ENCODE measurements at places on chromosomes 12 and 14.

DNA sequence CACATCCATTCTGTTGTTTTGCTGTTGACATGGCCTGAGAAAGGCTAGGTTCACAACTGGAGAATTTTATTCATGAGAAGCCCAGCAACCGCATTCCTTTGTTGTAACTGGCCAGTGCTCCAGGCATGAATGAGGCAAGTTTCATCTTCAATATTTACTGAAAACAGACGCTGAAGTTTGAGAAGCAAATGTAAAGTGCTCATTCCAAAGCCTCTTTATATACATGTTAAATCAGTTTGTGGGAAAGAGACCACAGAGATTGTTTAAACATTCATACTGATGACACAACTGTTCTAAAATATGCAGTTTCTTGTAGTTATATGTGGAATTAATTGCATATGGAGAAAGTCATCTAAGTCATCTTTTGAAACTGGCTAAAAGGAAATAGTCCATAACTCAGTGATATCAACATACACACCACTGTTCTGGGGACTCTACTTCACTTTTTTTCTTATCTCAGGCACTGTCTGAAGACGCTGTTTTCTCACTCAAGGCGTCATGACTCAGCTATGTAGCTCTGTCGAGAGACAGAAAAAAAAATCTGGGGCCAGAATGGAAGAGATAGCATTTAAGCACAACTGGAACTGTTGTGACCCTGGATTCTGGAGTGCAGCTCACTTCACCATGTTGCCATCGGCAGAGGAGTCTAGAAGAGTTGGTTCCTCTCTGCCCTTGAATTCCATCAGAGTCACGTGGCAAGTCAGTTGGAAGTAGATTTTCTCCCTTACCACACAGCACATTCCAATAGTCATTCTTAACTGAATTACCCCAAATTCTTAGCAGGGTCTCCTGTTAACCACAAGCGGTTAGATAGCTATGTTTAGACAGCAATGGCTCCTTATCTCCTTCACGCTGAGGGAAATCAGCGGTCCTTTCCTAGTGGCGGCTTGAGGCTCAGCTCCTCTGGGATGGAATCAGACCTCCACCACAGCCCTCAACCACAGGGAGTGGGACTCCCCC, 258.4 kb upstream of the HMGA2 start:
- no peak for DNase-seq

DNA sequence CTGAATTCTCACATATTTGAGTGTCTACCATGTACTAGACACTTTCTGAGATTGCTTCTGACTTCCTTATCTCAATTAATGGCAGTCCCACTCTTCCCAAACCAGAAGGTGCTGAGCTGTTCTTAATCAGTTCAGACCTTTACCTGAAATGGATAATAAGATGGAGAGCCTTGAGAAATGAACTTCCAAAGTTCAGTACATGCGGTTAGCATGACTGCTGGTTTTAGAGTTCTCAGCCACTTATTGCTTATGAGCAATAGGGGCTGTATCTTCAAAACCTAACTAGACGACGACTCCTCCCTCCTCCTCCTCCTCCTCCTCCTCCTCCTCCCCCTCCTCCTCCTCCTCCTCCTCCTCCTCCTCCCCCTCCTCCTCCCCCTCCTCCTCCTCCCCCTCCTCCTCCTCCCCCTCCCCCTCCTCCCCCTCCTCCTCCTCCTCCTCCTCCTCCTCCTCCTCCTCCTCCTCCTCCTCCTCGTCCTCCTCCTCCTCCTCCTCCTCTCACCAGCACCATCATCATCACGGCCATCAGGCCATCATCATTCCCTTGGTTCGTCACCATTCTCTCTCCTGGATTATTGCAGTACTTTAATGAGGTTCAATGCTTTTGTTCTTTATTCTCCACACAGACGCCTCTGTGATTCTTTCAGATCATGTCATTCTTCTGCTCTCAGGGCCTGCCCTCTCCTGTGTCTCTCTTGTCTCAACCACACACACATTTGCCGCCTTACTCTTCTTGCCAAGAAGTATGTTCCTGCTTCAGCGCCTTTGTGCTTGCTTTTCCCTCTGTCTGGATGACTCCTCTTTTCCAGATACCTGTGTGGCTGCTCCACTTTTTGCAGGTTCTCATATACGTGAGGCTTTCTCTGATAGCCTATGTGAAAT, 2.7 kb downstream of the PCNX1 start:
- no peak for DNase-seq

DNA sequence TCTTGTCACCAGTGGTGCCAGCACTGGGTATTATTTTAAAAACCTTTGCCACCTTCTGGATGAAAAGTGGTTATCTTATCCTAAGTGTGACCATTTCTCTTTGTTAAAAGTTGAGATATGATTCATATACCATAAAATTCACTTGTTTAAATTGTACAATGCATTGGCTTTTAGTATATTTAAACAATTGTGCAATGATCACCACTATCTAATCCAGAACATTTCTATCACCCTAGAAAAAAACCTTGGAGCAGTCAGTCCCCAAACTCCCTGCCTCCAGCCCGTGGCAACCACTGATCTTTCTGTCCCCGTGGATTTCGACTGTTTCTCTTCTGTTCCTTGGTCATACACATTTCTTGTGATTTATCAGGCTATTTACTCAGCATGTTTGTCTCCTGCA, 28.3 kb downstream of the SH2B3 start:
- DNase-seq, result no peak

DNA sequence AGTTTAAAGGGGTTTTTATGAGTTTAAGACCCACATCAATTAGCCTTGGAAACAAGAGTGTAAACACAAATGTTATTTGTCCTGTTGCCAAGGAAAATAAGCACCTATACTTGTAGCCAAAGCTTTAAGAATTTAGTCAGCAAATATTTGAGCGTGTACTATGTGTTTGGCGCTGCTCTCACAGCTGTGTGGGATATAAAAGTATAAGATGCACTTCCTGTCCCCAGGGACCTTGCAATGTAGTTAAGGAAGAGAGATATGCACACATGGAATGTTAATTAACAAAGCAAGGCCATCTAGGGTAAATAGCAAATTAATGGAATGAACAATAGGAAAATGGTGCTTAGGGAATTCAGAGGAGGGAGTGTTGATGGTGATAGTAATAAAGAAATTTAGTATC, 134.9 kb upstream of the SRRM4 start:
- no peak for DNase-seq

- DNase-seq, result no peak
Measured at GRCh38 chr14:63910583-63911363, 58.0 kb downstream of the SYNE2 start.

DNA sequence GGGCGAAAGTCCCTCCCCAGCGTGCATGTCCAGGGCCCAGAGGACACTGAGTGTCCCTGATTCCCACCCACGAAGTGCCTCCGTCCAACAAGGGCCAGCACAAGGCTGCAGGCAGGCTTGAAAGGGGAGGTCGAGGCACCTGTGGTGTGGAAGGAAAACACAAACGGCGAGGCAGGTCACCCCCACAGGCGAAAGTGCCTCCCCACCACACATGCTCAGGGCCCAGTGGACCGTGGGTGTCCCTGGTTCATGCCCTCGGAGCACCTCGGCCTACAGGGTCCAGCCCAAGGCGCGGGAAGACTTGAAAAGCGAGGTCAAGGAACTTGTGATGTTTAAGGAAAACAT, 370.4 kb downstream of the ALG10 start:
- no peak for DNase-seq

DNA sequence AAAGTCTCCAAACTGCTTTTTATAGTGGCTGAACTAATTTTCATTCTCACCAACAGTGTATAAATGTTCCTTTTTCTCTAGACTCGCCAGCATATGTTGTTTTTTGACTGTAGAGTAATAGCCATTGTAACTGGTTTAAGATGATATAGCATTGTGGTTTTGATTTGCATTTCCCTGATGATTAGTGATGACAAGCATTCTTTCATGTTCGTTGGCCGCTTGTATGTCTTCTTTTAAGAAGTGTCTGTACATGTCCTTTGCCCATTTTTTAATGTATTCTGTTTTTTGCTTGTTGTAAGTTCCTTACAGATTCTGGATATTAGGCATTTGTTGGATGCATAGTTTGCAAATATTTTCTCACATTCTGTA, 404.9 kb downstream of the FLRT2 start:
- DNase-seq, result no peak

DNA sequence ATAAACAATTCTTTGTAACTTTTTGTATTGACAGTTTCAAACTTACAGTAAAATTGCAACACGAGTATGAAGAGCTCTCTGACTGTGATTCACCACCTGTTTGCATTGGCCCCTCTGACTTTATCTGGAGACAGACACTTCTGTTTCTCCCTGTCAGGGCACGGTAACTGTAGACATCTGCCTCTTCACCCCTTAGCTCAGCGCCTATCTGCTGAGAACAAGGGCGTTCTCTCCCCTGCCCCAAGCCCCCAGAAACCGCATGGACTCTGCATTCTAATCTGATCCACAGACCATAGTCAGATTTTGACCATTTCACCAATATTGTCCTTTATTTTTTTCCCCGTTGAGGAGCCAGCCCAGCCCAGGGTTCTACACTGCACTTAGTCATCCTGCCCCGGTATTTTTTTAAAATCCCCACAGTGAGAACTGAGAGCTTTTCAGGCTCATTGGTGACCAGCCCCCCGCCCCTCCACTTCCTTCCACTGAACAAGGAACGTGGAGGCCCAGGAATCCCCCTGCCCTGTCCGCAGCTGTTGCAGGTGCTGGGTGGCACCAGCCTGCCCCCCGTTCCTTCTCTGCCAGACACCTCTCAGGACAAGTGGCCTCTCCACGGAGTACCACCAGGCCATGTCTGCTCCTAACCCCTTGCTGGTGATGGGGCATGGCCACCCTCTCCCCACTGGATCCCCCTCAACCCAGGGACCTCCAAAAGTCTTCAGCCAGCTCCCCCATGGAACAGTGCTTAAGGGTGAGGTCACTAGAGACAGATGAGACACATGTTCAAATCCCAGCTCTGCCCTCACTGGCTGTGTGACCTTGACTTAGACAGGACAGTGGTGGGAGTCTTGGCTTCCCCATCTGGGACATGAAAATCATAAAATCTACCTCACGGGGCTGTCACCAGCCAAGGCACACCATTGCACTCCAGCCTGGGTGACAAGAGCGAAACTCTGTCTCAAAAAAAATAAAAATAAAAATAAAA, 11.2 kb downstream of the RHOF start:
- peak; percentile 72 for DNase-seq

DNA sequence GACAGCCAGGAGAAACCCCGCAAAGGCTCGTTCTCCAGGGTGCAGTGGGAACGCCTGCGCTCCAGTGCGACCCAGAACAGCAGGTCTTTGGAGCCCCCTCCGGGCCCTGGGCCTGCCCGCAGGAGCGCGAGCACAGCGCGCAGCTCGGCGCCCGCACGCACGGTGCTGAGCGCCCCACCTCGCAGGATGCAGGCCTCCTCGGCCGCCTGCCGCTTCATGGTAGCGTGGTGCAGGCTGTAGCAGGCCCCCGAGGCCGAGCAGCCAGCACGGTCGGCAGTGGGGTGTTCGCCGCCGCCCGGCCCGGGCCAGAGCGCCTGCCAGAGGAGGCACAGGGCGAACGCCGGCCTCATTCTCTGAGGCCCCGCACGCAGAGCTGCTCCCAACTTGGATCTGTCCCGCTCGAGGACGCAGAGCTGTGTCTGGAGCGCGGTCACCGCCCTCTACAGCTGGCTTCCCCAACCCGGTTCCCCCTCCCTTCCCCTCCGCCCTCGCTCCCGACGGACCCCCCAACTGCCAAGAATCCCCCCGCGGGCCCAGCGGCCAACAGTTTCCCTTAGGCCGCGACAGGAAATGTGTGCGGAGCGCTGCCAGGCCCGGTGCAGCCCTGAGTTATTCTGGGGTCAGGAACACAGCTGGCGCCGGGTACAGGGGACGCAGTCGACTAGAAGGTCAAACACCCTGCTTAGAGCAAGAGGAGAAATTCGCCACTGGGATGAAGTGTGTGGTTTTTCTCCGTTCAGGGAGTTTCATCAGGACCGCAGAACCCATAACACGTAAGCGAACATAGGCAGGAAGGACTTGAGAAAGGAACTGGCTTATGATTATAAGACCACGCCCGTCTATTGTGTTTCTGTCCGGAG, at the start of gene CLEC14A:
Gene CLEC14A, minus strand, starts transcription at position 421 of the 860 bp plus-strand sequence. Its CDS starts 71 bp downstream, at position 350.
- peak; percentile 4 for DNase-seq

GRCh38 chr14:44791730-44792129, 170.0 kb downstream of the KLHL28 start:
- DNase-seq, result no peak

DNA sequence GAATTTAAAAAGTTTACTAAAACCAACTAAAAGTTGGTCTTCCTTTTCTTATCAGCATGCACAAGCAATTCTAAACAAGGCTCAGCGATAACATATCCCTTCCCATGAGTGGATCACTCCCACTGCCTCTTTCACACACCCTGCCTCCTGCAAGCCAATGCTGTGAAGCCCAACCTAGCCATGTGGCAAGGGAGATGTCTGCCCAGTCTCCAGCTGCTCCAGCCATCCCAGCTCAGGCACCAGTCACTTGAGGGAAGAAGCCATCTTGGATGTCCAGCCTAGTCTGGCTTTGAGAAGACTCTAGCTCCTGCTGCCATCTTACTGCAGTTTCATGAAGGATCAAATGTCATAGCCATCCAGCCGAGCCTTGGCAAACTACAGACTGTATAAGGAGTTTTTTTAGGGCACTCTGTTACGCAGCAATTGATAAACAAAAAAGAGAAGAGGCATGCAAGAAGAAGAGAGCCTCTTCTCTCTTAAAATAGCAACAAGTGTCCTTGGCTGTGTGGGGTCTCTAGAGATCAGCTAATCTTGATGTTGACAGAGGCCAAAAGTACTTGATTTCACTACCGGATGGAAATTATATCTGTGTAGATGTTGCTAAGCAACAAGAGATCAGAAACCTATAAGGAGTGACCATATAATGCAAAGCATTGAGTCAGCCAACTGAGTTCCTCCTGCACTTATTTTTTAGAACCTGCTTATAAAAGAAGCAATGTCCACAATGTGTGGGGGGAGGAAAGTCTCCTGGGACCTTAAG, 108.9 kb downstream of the PTCSC3 start:
- no peak for DNase-seq

DNA sequence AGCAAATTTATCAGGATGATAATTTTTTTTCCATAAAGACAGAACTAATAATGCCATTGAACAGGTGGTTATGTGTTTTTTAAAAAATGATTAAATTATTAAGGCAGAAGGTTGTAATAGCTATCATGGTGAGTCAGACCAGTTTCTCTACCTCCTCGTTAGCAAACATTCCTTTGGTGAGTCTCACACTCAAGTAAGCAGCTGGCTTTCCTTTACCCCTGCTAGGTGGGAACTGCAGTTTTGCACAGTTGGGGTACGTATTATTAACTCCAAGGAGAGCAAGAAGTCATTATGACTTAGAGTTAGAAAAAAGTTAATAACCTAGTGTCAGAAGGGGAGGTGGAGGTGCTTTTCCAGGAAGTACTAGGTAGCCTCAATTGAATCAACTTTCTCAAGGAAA, 165.3 kb downstream of the SNAPC1 start:
- DNase-seq, result no peak

GRCh38 chr12:42118136-42118879, 26.4 kb downstream of the GXYLT1 start:
- DNase-seq, result no peak

- no peak for DNase-seq
Measured at GRCh38 chr12:4579305-4580102, 17.5 kb downstream of the DYRK4 start.

Data from T-helper 2 cell treated with Interferon-gamma antibody and Interleukin-4, amounts not matched to agents 5 μg/mL and 100 μg/mL, for 36 hours (primary cell).